ENCODE measurements at places on chromosomes 1 and 21. TPM values are rescaled to one million over a fixed set of nuclear protein-coding genes. Genes with fewer than 3 reads are reported as not detected.

- no peak for DNase-seq
Observed at GRCh38 chr1:20533635-20534034, 18.7 kb upstream of the FAM43B start.

The OR2W3 gene
- 0.26 TPM for total RNA-seq

GRCh38 chr21:42865776-42866160 lies 13.6 kb downstream of the WDR4 start:
- DNase-seq: no peak

- no peak for DNase-seq
Observed at GRCh38 chr1:239892602-239893001, 199.1 kb upstream of the FMN2 start.

- DNase-seq: no peak
Observed at GRCh38 chr1:43143441-43143888, 28.6 kb downstream of the EBNA1BP2 start.

DNA sequence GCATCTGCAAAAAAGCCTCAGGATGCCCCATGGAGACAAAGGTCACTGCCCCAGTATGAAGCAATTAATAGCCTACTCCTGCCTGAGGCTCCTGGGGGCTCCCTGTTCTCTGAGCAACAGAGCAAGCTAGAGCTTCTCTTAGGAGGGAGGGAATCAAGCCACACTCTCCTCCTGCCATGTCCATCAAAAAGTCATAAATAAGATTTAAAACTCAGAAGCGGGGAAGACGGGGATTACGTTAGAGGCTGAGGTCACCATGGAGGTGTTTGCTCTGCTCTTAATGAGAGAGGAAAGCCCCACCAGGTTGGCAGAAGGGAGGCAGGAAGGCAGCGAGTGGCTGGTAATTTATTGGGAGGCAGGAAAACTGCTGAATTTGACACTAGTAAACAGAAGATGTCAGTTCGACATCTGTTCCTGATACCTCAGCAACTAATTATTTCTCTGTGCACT lies 98.4 kb upstream of the TNR start:
- DNase-seq: no peak

GRCh38 chr1:64000021-64000420 lies 203.4 kb upstream of the UBE2U start:
- DNase-seq: no peak

- peak; percentile 14 for DNase-seq
Observed at GRCh38 chr1:1082239-1082775, 8.2 kb upstream of the RNF223 start.

The LAMB3 gene
- 14.3 TPM for total RNA-seq

The HPCAL4 gene
- 0.58 TPM for total RNA-seq

DNA sequence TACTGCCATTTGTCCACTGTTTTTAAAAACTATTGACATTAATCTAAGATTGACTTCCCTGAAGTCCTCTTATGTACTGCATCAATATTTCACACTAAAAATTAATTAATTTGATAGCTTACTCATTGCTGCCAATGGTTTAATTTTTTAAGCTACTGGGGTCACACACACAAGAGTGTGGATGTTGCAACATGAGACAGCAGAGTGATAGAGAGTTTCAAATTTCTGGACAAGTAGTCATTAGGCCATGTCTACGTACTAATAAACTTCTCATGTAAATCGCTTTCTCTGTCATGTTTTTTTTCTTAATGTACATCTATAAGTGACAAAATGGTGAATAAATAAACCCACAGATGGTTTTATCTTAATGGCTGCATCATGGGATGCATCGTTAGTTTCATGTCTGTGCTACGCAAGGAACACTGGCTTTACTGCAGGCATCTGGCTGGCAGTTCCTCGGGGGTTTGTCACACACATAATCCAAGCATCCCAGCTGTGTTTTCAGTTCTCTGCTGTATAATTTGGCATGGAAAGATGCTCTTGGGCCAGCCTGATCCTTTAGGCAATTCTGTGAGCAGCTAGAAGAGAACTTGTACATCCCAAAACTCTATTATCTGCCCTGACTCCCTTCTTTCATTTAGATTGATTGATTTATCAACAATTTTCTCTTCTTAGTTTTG lies 16.4 kb upstream of the CHODL start:
- no peak for DNase-seq

- peak; percentile 59 for DNase-seq
Observed at GRCh38 chr1:21936366-21937031, 611 bp downstream of the HSPG2 start.

- no peak for DNase-seq
Observed at GRCh38 chr21:45050797-45051489, 23.4 kb upstream of the ADARB1 start.

DNA sequence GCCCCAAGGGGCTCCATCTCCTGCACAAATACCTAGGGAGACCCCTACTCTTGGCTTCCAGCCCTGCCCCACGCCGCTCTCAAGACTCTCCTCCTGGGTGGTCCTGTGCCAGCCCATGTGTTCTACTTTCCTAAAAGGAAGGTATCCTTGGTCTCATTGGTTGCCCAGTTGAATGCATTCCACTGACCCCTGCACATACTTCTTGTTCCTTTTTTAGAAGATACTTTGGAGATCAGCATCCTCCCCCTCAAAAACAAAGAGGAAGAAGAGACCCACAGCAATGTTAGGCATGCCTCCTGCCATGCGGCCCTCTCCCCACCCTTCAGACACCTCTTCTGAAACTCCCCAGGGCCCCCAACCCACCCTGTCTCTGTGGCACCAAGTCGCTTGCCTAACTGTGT lies 4.1 kb downstream of the SLAMF9 start:
- DNase-seq: no peak

DNA sequence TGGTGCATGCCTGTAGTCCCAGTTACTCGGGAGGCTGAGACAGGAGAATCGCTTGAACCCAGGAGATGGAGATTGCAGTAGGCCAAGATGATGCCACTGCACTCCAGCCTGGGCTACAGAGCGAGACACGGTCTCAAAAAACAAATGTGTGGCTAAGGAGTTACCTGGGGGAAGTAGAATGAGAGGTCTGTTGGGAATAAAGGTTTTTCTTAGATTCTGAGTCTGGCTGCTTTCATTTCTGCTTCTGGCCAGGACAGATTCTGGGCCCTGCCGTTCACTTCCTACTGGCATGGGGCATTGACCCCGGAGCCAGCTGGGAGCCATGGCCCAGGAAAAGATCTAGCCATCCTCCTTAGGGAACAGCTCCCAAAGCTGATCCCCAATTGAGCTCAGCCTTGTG lies 420 bp upstream of the DCDC2B start:
- DNase-seq: no peak

DNA sequence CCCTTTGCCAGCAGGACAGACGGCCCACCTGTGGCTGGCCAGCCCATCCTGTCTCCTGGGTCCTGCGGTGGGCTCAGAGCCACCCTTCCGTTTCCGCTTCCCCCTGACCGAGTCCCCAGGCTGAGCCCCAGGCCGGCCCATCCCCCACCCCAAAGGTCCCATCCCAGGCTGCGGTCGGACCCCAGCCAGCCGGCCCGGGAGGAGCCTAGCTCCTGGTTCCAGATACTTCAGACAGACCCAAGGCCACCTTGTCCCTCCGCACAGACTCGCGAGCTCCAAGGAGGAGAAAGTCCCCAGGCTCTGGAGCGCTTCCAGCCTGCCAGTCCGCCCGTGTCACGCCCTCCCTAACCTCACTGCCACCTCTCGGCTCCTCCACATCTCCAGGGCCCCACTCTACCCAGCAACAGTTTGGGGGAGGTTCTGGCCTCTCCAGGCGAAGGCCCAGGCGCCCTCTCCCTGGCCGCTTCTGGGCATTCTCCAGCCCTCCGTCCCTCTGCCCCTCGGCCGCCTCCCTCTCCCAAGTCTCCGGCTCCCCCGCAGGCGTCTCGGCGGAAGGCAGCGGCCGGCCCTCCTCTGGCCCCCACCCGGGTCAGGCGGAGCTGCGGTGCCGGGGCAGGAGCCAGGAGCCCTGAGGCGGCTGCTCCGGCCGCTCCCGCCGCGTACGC lies 835 bp downstream of the LRRN2 start:
- no peak for DNase-seq

The SH2D2A gene
- total RNA-seq: 2.8 TPM

GRCh38 chr21:38490411-38491020 lies 7.8 kb downstream of the ERG start:
- no peak for DNase-seq

DNA sequence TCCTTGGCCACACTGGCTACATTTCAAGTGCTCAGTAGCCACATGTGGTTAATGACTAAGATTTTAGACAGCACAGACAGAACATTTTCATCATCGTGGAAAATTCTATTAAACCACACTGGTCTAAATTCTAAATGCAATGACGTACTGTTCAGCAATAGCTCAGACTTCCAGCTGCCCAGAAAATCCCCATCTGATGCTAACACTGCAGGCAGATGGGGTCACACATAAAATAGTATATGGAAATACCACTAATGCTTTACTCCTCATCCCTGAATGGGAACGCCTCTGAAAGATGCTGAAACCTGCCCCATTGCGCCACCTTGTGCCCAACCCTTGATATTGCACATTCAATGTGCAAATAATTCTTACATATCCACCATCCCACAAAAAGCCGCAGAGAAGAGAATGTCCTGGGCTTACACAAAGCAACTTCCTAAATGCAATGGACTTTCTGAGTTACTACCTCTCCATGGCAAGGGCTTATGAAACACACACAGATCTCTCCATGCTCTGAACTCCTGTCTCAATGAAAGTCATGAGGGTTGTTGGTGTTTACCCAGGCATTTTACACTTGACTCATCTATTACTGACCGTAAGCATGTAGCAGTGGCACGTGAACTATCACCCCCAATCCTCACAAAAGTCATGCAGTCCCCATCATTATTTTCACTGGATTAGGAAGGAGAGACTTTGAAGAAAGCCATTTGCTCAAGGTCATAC lies 20.3 kb upstream of the SLC5A9 start:
- peak; percentile 68 for DNase-seq

DNA sequence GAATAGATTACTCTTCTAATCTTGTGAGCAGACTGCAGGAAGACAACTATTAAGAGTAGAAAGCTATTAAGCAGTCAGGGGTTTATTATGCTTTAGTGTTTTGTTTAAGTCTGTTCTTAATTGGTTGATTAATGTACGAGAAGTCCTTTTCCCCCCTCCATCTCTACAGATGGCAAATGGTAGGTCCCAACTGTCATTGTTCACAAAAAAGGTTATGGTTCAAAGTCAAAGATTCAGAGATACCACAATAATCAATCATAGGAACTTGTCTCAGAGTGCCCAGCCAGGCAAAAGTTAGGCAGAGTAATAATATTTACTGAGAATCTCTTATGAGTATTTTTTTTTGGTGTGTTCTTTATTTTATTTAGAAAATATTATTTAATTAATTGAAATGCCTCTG lies 26.8 kb downstream of the NFIA start:
- no peak for DNase-seq

The CACNA1S gene
- not detected for total RNA-seq

DNA sequence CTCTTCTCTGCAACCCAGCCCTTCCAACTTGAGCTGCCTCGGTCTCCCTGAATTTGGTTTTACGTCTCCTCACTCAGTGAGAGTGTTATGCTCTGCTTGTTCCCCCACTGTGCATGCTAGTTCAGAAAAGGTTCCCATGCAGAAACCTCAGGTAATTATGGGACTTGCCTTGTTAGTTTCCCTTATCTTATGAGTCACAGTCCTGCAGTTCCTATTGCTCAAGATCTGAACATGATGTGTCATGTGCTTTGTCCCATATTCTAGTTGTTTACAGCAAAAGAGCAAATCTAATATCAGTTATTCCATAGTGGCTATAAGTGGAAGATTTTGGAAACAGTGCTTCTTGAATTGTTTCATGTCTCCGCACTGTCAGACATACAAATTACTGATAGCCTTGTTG lies 74.4 kb downstream of the DUSP10 start:
- no peak for DNase-seq

DNA sequence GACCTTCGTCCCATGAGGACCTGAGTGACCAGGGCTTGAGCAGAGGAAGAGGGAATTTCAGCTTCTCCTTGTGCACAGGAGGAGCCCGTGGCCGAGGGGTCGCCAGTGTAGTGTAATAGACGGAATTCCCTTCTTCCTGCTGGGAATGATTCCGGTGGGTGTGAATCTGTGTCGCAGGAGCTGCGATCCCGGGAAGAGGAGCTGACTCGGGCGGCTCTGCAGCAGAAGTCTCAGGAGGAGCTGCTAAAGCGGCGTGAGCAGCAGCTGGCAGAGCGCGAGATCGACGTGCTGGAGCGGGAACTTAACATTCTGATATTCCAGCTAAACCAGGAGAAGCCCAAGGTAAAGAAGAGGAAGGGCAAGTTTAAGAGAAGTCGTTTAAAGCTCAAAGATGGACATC lies 34.4 kb downstream of the MAP3K21 start:
- no peak for DNase-seq

DNA sequence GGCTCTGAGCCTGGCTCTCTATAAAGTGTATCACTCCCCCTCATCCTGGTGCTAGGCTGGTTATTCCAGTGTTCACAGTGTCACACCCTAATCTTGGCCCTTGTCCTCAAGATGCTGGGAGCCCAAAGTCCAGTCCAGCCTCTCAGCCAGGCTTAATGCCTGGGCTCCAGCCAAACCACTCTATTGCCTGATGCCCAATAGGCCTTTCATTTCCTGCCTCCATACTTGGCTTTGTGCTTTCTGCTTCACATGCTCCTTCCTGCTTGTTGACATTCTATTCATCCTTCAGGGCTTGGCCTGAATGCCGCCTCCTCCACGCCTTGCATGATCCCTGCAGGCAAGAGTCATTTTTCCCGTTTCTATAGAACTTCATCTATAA lies 1.7 kb downstream of the KLHDC8A start:
- no peak for DNase-seq

The CD84 gene
- total RNA-seq: 4.8 TPM

DNA sequence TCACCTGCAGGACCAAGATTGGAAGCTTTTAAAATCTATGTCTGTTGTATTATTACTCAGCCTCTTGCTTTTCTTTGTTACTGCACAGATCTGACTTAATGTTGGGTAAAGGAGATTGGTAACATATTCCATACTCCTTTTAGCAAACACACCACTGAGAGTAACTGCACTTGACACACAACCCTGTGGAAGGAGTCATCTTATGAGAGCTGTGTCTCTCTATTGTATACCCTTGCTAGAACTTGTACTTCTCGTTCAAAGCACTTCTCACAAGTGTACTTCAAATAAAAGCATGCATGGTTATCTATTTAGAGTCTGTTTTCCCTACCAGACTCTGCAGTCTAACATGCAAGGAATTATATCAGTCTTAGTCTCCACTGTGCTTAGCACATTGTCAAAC lies 813.4 kb downstream of the ADGRL2 start:
- no peak for DNase-seq

- no peak for DNase-seq
Observed at GRCh38 chr1:179714159-179714558, 28.9 kb upstream of the FAM163A start.

DNA sequence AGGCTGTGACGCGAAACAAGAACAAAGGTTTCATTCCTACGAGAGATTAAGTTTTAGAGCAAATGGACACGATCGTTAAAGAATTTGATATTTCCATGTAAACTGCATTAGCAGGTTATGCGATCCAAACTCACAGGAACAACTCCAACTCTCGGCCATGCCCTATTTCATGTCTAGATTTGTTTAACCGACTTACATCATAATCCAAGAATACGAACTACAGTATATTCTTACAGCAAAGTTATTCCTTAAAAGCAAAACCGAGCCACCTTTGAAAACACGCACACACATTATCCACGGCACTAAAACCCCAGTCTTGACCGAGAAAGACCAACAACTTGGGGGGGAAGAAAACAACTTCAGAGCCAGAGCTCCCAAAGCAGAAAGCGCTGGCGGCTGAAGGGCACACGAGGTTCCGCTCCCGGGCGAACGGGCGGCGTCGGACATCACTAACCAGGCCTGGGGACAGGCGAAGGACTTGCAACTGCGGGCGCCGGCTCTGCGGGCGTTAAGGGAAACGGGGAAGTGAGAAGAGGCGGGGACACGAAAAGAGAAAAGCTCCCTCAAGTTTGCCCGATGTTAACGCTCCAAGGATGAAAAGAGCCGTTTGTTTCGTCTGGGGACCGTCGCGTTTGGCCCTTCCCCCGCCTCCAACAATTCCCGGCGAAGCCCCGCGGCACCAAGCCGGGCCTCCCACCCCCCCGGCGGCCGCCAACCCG lies 690 bp downstream of the B3GALNT2 start:
- peak; percentile 72 for DNase-seq
